ENCODE measurements at places on chromosomes 13 and 19.

DNA sequence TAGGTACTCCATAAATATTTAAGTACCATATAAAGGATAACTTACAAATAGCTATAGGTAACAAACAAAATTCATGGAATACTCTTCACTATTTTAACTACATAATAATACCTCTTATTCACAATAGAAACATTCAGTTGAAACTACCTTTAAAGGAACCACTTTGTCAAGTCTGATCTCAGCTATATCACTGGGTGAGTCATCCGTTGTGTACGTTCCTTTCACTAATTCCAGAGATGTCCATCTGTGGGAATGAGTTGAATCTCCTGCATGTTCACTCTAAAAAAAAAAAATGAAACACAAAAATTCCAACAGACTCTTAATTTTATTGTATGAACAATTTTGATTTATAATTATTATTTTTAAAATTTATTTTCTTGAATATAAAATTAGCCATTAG lies 149.4 kb upstream of the FBXL3 start:
- no peak overlapping the region for H3K4me3 ChIP-seq
- H3K27ac ChIP-seq, result no peak overlapping the region
- H3K36me3 ChIP-seq, result peaks cover 79% of the 10 kb centered on the region
- no peaks in the 10 kb centered on the region for H3K4me1 ChIP-seq
- H3K27me3 ChIP-seq, result no peaks in the 10 kb centered on the region
- DNase-seq, result no peak

- H3K27ac ChIP-seq, result no peak overlapping the region
- H3K36me3 ChIP-seq, result no peaks in the 10 kb centered on the region
- DNase-seq, result no peak
- no peaks in the 10 kb centered on the region for H3K27me3 ChIP-seq
- peaks cover 12% of the 10 kb centered on the region for H3K4me1 ChIP-seq
Measured at GRCh38 chr13:77729502-77730221, 32.2 kb downstream of the SLAIN1 start.

DNA sequence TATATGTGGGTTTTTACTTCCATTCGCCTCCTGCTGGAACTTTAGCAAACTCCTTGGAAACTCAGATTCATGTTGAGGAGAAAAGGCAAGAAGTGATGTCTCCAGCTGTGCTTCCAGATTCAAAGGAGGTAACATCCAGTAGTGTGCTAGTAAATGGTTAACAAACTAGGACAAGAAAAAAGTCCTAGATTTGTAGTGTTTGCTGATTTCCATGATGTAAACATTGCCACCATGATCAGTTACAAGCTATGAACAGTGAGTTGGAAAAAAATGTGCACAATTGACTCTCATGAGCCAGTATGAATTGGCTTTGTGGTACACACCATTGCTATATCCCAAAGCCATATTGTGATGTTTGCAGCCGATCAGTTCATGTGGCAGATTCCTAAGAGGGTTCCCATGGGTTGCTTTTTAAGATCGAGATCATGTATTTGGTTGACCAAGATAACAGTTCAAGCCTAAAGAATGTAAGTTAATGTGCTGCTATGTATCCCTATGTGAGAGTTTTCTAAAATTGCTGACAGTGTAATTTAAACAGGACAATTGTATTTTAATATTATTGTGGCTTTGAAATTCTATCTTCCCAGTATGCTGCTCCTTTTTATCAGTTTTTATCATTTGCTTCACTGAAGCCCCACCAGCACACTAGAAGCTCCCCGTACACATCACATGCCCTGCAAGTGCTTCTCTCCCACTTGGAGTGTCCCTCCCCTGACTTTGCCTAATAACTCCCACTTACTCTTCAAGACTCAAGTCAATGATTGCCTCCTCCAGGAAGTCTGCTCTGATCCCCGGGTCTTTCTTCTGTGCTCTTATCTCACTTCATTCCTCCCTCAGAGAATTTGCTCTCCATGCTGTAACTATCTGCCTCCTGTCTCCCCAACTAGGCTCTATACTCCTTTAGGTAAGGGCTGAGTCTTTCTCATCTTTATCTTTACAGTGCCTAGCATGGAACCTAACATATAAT lies 148.3 kb downstream of the RGCC start:
- H3K27me3 ChIP-seq, result no peaks in the 10 kb centered on the region
- H3K4me3 ChIP-seq, result no peak overlapping the region
- no peak for DNase-seq
- peaks cover 24% of the 10 kb centered on the region for H3K36me3 ChIP-seq

DNA sequence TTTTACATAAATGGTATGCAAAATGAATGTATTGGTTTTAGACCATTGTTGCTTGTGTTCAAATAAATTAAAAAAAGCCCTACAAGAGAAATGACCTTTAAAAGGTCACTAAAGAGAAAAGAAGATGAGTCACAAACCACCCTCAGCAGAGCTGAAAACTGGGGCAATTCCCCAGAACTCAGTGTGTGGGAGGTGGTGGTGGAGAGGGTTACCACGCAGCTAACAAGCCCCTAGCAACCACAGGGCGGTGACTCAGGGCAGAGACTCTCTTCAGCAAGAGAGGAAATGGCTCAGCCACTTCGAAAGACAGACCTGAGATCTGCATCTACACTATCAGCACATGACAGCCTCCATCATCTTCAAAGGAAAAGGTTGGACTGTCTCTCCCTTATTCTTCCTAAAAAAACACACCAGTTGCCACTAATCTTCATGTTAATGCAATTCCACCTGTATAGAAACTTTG lies 29.4 kb upstream of the NDFIP2 start:
- H3K36me3 ChIP-seq, result no peaks in the 10 kb centered on the region
- H3K4me3 ChIP-seq, result no peak overlapping the region
- no peak for DNase-seq
- no peaks in the 10 kb centered on the region for H3K4me1 ChIP-seq
- no peak overlapping the region for H3K27ac ChIP-seq

DNA sequence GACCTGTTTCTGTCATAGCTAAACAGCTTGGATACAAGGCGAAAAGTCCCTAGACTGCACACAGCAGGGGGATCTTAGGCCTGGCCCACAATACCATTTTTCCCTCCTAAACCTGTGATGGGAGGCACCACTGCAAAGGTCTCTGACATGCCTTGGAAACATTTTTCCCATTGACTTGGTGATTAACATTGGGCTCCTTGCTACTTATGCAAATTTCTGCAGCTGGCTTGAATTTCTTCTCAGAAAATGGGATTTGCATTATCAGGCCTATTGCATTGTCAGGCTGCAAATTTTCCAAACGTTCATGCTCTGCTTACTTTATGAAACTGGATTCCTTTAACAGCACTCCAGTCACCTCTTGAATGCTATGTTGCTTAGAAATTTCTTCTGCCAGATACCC lies 136.2 kb upstream of the TSHZ3 start:
- H3K27ac ChIP-seq, result no peak overlapping the region
- H3K27me3 ChIP-seq, result no peaks in the 10 kb centered on the region
- no peak for DNase-seq
- no peaks in the 10 kb centered on the region for H3K4me1 ChIP-seq
- no peak overlapping the region for H3K4me3 ChIP-seq

DNA sequence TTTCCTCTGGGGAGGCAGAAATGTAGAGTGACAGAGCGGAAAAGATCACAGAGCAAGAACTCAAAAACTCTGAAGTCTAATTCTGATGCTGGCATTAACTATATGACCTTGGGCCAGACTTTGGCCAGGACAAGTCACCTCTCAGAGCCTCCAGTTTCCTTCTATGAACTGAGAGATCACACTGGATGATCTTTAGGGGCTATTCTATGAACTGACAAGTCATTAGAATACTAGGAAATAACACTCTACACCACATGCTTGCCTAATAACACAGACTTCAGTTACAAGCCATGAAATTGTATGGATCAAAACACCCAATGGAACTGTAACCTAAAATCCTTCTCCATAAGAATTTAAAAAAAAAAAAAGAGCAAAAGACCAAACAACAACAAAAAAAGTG lies 16.9 kb downstream of the SLC25A30 start:
- H3K4me3 ChIP-seq, result no peak overlapping the region
- H3K27ac ChIP-seq, result peak overlapping the region; percentile 79
- no peak for DNase-seq
- no peaks in the 10 kb centered on the region for H3K27me3 ChIP-seq

Measured in gastrocnemius medialis (tissue), 4 donors.